Hematopoietic multipotent progenitor cell treated with erythropoietin and hydrocortisone succinate and interleukin-3 and kit ligand, for 17 days (in vitro differentiated cells): ENCODE measurements at places on chromosomes 16 and 17.

DNA sequence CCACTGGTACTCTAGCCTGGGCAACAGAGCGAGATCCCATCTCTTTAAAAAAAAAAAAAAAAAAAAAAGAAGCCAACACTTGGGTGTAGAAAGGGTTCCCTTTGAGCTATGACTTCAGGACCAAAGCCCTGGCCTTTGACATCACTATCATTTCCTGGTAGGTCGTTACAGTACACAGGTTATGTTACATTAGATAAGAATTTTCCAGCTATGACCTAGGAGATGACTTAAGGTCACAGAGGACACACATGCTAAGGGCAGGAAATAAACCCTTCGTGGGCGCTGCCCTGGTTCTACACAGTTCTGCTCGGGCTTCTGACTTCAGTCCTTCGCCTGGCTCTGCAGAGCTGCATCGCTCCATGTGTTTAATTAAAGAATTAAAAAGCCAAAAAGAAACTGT, 112.0 kb downstream of the ADCY9 start:
- DNase-seq, result no peak

- peak; percentile 84 for DNase-seq
Measured at GRCh38 chr17:34998205-34998604, 17.9 kb downstream of the LIG3 start.

DNA sequence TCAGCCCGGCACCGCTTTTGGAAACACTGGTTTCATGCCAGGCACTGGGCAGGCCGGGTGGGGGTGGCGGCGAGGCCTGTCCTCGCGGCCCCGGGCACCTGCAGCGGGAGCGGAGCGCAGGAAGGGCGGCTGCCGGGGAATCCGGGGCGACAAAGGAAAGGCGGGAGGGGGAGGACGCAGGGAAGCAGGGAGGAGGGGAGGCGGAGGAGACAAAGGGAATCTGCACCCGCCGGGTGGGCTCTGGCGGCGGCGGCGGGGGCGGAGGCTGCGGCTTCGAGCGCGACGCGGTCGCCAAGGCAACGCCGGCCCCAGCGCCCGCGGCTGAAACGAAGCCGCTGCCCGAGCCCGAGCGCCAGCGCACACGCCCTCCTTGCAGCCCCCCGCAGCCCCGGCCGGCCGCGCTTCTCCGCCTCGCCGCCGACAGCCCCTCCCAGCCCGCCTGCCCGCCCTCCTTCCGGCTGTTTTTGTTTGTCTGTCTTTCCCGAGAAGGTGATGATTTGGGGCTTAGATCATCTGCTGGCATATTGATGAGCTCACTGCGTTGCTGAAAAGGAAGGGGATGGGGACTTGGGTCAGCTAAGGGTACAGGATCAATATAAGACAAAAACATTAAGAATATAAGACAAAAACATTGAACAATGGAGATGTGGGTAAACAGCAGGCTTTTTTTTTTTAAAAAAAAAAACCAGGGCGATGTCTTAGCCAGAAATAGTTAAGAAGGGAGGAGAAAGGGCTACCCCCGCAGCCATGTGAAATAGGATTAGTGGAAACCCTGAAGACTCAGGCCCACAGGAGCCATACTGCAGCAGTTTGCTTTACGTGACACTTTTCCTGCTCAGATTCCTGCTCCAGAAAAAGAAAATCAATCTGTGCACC, 32.7 kb downstream of the CDK5R1 start:
- no peak for DNase-seq

DNA sequence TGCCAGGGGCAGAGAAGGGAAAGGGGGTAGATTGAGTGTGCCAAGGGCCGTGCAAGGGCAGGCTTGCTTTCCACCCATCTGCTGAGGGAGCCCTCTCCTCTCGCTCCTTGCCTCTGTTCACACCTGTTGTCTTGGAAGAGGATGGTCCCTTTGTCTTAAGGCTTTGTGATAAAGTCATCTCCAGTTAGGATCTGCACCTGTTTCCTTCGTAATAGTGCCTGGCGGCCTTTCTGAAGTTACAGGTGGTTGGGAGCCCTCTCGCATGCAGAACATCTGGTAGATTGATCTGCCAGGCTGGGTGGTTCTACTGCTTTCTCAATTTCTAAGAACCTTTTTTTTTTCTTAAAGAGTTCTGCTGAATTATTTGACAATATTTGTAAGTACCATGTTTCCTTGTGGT, 16.3 kb downstream of the UBFD1 start:
- DNase-seq, result no peak

DNA sequence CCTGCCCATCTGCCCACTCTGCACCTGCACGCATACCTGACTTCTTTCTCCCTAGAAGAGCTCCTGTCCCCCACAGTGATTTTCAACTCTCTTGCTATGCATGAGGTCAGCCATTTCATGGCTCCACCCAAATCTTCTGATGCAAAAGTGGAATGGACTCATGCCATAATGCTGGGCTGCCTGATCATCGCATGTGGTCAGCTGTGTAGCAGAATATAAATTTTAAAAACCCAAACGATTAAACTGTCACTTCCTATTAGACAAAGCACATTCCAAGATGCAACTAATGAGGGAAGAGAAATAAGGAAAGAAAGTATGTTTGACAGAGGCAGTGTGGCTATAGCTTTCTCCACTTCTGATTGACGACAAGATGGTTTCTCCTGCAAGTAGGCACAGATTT, 26.1 kb downstream of the GRIN2A start:
- DNase-seq, result no peak

- no peak for DNase-seq
Measured at GRCh38 chr17:48636177-48637018, 10.2 kb upstream of the HOXB9 start.

DNA sequence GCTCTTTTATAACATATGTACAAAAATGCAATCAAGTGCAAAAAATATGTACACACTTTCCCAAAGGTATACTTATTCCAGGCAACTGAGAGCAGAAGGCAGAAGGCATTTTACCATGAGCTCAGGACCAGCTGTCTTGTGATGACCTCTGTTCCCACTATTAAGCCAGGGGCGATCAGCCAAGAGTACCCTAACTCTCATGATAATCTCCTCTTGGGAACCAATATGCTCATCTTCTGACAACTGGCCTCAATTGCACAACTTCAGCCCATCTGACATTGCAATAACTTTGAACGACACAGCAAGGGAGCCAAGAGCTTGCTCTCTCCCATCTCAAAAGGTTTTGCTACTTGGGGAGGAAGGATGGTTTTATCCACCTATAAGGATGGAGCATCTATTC, 471.9 kb downstream of the HS3ST3B1 start:
- DNase-seq, result no peak

DNA sequence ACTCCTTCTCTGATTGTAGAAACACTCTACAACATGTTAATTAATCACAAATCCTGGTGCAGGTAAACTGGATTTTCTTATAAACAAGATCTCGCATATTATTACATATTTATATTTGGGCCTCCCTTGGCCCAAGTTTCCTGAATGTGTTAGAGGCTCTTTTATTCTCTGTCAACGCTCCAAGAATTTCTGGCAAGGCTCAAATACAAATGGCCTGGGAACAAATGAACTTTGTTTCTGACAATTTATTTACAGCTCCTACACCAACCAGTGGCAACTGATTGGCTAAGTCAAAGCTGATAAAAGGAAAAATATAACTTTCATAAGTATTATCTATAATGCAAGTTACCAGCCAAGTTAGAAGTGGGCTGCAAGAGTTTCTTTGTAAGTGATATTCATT, 64.9 kb upstream of the CORO6 start:
- no peak for DNase-seq

GRCh38 chr17:79047923-79048825, 24.2 kb downstream of the C1QTNF1 start:
- no peak for DNase-seq

GRCh38 chr17:4872786-4873185, 26.6 kb upstream of the C17orf107 start:
- no peak for DNase-seq

- no peak for DNase-seq
Measured at GRCh38 chr17:49224198-49224996, 6.2 kb downstream of the PHOSPHO1 start.

DNA sequence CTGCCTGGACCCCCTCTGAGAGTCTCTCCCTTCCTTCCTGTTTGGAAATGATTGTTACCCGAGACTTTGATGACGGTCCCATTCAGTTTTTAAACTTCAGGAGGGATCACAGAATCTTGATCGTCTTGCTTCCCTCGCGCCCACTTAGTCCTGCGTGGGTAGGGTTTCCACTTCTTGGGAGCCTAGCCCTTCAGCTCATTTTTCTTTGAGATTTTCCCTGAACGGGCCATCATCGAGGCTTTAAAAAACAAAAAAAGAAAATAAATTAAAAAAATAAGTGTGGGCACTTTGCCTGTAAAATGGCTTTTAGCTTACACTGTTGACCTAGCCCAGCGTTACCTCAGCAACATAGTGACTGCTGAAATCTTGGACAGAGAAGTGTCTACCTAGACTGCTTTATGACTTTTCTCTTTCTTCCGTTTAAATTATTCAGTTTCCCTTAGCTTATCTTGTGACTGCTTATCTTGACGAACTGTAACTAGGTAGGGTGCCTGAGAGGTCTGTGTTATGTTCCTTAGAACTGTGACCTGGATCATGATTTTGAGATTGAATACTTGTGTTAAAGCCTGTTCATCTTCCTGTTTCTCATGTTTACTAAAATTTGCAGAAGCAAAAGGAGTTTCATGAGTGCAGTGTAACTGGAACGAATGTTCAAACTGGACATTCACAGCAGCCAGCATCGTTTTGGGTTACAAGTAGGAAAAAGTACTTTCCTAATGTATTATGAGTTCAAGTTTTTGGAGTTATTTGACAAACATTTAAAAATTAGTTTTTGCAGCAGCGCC, 874 bp downstream of the WWP2 start:
- peak; percentile 45 for DNase-seq

- no peak for DNase-seq
Measured at GRCh38 chr16:86568677-86569623, 2.3 kb downstream of the FOXC2 start.

DNA sequence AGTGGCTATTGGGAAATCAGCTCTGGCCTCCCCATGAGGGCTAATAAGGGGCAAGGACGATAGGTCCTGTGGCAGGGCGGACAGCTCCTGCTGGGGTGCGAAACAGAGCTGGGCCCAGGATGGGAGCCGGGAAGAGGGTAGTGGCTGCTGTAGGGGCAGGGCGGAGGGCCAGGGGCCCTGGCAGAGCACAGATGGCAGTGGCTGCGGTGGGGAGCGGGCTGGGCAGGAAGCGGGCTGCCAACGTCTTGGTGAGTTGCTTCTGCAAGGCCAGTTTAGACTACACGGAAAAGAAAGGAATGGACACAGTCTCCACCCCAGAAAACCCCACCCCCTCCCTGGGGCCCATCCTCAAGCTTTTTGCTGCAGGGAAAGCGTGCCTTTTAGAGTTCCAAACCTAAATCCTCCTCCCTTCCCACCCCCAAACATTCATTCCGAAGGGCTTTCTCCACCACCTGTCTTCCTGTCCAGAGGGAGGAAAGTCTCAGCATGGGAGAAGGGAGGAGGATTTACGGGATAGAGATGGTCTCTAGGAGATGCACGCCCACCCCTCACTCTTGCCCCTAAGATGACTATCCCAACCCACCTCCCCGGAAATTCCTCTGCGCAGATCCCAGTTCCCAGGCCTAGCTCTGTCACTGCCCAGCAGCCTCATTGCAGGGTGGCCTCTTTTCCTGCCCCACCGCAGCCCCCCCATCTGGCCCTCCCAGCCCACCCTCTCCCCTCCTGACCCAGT, 7.1 kb downstream of the NKIRAS2 start:
- no peak for DNase-seq

DNA sequence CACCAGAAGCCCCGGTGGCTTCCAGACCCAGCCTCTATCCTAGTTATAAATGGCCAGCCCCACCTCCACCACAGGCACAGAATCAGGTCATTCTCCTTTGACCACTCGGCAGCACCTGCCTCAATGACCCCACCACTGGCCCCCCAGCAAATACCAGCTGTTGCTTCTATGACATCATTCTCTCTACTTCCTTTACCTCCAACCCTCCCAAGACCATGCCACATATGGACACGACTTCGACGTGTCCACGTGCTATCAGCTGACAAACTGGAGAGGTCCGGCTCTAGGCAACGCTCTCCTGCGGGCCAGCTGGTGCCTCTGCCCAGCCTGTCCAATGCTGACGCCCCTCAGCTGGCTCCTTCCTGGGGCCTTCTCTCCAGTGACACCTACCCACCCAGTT, 5.9 kb downstream of the ALYREF start:
- no peak for DNase-seq

GRCh38 chr17:2972749-2973148, 90.7 kb downstream of the OR1D5 start:
- no peak for DNase-seq

GRCh38 chr17:83203073-83203471, 123.7 kb downstream of the METRNL start:
- DNase-seq, result no peak

GRCh38 chr17:58587713-58588117, 73.3 kb upstream of the MTMR4 start:
- DNase-seq, result peak; percentile 59

DNA sequence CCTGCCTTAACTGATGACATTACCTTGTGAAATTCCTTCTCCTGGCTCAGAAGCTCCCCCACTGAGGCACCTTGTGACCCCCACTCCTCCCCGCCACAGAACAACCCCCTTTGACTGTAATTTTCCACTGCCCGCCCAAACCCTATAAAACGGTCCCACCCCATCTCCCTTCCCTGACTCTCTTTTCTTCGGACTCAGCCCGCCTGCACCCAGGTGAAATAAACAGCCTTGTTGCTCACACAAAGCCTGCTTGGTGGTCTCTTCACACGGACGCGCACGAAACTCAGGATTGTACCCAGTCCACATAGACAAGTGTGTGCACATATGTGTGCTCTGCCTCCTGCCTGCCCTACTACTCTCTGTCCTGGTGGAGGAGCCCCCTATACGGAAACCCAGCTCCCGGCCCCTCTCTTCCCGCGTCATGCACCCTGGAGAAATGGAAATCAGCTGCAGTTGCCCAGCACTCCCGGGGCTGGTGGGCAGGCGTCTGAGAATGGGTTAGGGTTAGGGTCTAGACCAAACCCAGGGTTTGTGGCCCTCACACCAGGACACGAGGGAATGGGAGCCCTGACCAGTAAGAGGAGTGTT, 2.4 kb upstream of the RHBDF1 start:
- DNase-seq, result no peak
